H54 (cell line): ENCODE measurements at places on chromosomes 6 and 20.
A peak's percentile ranks its signal among the peaks of the same experiment; 100 is the strongest.

DNA sequence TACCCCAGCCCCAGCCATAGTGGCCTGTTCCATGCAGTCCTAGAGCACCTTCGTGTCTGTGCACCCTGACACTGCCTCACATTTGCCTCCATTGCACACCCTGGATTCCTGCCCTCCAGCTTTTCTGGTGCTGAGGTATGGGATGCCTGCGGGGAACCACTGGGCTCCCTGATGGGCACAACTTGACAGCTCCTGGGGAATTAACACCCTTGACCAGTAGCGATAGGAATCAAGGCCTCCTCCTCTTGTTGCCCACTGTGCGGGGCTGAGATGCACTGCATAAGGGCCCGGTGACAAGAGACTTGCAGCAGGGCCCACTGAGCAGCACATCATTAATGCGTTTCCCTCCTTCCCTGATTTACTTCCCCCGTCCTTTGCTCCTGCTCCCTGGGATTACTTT, 235.6 kb upstream of the MOCS1 start:
- no peak for DNase-seq

DNA sequence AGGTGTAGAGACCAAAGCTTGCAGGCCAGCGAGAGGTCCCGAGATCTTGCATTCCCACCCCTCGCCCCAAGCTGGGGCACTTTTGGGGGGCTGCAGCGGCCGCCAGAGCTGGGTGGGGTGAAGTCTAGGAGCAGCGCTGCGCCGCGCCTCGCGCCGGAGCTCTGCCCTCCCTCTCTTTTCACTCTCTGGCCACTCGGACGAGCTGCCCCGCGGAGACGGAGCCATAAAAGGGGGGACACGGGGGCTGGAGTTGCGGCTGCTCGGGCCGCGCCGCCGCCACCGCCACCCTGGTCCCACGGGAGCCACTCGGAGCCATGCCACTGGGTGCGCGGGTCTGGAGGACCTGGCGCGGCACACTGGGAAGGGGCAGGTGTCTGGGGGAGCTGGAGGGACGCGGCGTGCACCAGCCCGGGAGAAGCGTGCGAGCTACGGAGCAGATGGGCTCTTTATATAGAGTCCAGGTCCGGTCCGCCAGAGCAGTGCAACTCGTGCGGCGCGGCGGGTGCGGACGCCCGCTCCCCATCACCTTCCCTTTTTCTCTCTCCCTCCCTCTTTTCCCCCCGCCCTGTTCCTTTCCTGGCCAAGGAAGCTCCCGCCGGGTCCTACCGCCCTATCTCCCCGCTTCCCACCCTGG, 687 bp upstream of the HTR1B start:
- DNase-seq: no peak

GRCh38 chr6:154653853-154654252, 79.4 kb upstream of the SCAF8 start:
- DNase-seq: peak; percentile 50

- no peak for DNase-seq
These were observed 1364.6 kb upstream of the GJE1 start for GRCh38 chr6:140768133-140768532.

GRCh38 chr6:19052219-19052618, 665.1 kb downstream of the RNF144B start:
- no peak for DNase-seq

DNA sequence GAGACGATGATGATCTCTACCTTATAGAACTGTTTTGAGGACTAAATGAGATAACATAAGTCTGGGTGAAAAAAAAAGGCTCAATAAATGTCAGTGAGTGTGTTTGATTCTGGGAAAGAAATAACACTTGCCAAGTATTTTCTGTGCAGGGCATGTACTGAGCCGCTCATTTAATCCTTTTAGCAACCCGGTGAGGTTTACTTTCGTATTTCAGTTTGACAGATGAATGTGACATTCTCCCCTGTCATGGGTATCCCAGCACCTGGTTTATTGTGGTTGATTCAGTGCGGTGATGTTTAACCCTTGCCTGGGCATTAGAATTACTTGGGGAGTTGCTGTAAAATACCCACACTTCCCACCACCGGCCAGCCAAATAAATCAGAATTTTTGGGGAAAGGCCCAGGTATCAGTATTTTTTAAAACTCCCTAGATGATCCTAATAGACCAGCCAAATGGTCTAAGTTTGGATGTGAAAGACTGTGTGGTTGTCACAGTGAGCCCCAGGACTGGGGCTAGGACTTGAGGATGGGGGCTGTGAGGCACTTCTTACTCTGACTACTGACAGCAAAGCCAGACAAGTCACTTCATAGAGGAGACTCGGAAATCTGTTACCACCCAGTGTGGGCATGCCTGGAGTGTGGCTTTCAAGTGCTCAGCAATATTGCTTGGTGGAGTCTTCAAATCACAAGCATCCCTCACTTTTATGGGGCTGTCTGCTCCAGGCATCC, 100.2 kb upstream of the KCNG1 start:
- DNase-seq: no peak

- no peak for DNase-seq
These were observed 251.5 kb downstream of the TFAP2A start for GRCh38 chr6:10163203-10163962.

DNA sequence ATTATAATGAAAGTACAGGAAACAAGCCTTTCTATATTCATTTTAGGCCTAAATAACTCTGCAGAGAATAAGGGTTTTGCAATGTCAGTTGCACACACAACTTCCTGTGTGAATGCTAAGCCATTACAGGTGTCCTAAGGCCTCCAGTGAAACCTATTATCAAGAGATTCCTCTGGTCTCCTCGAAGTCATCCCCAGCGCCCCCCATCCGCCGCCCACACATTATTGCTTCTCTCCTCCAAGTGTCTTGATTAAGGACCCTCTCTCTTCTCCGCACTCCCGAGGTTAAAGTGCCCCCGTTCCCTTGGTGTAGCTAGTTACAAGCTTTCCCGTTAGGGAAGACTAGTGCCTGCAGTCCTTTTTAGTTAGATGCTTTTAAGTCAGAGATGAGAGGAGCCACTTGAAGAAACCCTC, 1.3 kb downstream of the HIVEP2 start:
- no peak for DNase-seq
